ENCODE measurements at places on chromosomes 3 and 15.

- no peak for DNase-seq
Observed at GRCh38 chr3:111802163-111802625, 56.9 kb upstream of the PHLDB2 start.

- DNase-seq: no peak
Observed at GRCh38 chr3:52078781-52079560, 22.6 kb upstream of the DUSP7 start.

DNA sequence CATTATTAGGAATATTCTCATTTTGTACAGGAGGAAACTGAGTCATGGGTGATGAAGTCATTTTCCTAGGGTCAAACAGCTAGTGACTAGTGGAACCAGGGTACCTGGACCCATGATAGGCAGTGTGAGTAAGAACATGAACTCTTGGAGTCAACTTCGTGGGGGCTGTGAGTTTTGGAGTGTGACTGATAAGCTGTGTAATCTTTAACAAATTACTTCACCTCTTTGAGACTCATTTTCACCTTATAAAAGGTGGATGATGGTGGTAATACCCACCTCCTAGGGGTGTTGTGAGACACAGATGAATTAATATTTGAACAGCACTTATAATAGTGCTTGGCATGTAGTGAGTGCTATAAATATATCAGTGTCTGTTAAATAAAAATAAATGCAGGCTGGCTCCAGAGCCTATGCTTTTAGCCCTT, 9.1 kb downstream of the SEMA6D start:
- no peak for DNase-seq

DNA sequence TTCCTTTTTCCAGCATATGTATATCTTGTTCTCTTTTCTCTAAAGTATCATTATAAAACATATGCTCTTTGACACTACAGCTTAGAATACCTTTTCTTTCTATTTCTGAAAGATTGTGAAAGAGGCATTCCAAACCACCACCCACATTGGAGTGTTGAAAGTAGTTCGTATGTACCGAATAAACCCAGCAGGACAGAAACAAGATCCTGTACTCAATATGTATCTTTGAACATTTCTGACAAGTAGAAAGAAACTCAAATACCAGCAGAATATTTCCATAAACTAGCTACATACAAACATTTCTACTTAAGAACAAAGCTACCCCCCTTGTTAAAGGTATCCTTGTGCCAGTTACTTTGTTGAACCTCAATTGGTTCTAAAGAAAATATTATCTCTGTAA, 415.3 kb upstream of the ALCAM start:
- DNase-seq: no peak

DNA sequence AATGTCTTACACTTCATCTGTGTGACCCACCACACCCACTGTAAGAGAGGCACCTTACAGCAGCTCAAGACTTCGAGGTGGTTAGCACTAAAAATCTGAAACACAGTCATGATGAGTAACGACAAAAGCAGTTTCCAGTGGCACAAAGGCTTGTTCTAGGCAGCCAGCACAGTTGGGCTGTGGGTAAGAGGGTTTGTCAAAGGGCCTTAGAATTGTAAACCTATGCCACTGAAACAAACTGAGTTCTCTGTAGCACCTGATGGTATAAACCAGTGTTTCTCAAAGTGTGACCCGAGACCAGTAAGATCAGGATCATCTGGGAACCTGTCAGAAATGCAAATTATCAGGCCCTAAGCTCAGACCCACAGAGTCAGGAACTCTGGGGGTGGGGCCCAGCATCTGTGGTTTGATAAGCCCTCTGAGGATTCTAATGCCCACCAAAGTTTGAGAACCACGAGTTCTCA, 36.5 kb downstream of the DAPK2 start:
- no peak for DNase-seq

DNA sequence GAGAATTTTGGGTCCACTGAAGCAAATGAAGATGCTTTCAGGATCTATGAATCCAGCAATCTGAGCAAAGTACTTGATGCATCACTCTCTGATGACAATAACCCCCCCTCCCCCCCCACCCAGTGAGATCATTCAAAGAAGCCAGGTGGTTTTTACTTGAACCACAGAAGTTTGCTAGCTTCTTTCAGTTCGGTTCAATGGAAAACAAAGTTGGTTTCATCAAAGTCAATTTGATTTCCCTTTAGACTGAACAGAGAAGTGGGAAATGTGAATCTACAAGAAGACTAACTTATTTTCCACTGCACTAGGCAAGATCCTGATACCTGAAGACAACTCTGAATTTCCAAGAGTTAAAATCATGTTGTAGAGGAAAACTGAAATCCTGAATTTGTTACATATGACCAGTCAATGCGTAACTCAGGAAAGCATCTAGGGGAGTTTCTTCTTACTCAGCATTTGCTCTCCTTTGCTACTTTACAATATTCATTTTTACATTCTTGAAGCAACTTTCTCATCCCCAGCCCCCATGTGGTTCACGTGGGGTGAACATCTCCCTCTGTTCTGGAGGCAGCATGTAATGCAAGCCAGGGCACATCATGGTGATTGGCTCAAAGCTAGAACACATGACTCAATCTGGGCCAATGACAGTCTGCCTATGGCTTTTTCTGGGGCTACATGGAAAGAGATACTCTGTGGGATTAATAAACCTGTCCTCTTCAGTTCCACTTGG, 572.6 kb downstream of the FOXP1 start:
- no peak for DNase-seq

DNA sequence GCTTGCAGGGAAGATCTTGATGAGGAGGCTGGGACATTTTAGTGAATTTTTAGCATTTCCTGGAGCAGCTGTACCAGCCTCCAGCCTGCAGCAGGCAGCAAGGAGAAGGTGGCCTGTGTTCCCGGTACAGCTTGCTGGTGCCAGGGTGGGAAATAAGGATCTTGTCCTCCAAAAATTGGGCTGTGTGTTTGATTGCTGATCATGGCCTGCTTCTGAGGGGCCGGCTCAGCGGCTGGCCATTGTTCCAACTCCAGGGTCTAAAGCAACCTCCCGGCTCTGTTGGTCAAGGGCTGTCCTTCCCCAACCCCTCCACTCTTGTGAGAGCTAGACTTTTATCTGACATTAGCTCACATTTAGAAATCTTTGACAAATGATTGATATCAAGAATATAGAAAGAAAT, 5.0 kb downstream of the CFAP100 start:
- no peak for DNase-seq

DNA sequence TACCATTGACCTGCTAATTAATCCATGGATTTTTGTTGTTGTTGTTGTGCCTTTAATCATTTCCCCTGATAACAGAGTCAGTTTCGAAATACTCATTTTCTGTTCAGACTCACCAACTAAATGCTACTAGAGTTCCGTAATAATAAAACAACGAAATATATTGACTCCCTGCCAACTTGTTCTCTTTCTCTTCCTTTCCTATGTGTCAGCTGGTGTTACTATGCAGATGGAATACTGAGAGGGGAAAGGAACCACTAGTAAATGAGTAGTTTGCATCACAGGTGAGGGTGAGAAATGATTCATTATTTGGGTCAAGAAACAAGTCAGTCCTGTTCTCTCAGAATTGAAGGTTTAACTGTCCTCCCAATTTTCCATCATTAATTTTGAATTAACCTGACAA, 1027.3 kb downstream of the TUSC7 start:
- no peak for DNase-seq

DNA sequence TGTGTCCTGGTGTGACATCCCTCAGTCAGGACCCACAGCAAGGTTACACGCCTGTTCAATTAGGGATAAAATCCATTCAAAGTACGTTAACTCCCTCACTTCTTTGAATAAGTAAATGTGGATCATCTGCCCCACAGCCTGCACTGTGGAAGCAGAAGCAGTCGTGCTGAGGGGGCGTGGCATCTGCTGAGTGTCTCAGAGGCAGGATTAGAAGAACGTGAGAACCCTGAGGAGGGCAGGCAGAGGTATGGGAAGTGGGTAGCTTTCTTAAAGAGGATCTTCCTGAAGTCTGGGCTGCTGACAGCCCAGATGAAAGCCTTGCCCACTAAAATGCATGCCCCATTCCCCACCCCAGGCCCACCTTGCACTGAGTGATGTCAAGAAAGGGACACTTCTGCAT, 28.5 kb downstream of the CRABP1 start:
- DNase-seq: no peak

DNA sequence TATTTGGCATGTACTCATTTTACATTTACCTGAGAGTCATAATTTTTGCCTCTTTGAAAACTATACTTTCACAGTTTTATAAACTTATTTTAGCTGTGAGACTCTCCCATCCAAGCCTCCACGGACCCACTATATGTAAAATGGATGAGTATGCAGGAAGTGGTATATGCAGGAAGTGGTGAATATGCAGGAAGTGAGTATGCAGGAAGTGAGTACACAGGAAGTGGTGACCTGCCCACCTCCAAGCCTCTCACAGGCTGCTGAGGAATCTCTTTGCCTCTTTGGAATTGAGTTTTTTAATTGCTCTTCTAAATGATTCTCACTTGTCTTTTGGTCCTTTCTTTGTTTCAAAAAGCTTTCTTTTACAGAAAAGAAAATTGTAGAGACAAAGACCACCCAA, 85.2 kb downstream of the KBTBD8 start:
- peak; percentile 9 for DNase-seq

DNA sequence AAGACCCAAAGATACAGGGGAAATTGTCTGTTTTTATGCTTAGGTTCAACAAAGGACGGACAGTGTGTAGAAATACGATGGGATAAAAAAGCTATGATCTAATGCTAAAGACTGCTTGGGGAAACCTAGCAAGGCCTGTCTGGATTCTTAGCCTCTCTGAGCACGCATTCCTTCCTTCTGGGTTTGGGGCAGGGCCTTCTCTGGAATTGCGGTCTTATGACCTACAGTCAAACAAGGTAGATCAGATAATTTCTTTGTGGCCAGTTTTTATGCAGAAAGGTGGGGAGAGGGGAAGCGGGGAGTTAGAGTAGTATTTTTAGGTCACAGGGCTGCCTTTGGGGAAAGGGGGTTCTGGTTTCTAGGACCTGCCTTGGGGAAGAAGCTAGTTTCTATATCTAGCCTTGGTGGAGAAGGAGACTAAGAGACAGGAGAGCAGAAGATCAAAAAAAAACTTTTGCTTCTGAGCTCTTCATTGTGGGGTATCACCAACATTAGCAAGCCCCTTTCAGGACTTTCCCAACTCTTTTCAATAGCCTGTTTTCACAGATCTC, 39.1 kb upstream of the LIPC start:
- DNase-seq: no peak

- no peak for DNase-seq
Observed at GRCh38 chr3:195160257-195160898, 110.6 kb downstream of the XXYLT1 start.

GRCh38 chr3:183161552-183162336, 790 bp downstream of the LAMP3 start:
- peak; percentile 62 for DNase-seq

GRCh38 chr3:142209655-142210054, 15.7 kb downstream of the GK5 start:
- no peak for DNase-seq

GRCh38 chr3:4972652-4973643, 6.3 kb upstream of the BHLHE40 start:
- DNase-seq: no peak

DNA sequence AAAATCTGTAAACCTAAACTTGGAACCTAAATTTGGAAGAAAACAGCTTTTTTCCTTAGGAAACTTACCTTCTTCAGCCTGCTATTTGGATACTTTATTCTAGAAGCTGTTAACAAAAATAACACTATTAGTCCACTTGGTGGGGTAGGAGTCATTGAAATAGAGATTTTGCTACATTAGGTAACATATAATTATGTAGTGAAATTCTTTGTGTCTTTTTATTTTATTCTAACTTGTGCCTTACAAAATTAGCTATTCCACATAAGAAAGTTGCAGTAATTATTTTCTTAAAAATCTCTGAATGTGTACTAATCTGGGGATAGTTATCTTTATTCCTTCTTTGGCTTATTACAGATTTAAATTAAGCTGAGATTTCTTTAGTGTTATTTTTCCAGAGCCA, 360.4 kb upstream of the ROBO2 start:
- no peak for DNase-seq

DNA sequence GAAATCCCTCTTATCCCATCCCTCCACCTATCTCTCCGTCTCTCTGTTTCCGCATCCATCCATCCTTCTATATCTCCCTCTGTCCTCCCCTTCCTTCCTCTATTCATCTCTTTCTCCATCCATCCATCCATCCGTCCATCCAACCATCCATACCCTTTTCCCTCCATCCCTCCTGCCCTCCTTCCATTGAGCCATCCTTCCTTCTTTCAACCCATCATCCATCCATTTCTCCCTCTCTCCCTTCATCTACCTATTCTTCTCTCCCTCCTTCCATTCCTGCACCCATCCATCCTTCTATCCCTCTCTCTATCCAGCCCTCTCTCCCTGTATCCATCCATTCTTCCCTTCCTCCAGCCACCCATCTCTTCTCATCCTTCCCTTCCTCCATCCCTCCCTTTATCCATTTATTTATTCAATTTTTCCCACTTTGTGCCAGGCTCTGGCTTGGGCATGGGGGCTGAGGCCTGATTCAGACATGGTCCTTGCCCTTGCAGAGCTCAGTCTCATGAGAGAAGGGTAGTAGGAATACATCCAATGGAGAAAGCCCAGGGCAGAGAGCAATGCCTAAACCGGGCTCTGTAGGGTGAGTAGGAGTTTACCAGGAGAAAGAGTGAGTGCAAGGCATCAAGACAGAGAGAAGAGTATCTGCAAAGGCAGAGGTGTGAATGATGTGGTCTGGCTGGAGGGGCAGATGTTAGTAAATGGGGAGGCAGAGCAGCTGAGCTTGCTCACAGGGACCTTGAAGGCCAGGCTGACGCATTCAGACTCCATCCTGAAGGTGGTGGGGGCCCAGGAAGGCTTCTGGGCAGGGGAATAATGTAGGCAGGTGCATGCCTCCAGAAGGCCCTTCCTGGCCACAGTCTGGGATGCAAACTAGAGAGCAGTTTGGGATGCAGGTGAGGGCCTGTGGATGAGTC, 19.5 kb upstream of the FBLN2 start:
- no peak for DNase-seq

GRCh38 chr3:17243621-17244020, 358.9 kb downstream of the PLCL2 start:
- DNase-seq: no peak

- DNase-seq: no peak
Observed at GRCh38 chr3:126439968-126440708, 35.6 kb downstream of the ZXDC start.

DNA sequence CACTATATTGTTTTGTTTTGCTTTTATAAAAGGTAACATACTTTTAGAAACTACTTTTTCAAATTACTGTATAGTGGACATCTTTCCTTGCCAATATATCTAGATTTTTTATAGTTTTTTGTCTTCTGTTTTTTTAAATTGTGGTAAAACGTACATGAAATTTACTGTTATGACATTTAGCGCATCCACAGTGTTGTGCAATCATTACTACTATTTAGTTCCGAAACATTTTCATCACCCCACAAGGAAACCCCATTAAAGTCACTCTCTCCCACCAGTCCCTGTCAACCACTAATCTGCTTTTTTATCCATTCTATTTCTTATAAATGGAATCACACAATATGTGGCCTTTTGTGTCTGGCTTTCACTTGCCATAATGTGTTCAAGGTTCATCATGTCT, 54.8 kb downstream of the TMEM266 start:
- no peak for DNase-seq

- DNase-seq: no peak
Observed at GRCh38 chr15:60076582-60077276, 72.6 kb downstream of the FOXB1 start.

- DNase-seq: no peak
Observed at GRCh38 chr15:34941185-34941698, 28.3 kb downstream of the AQR start.

GRCh38 chr3:353191-353739, 156.7 kb downstream of the CHL1 start:
- DNase-seq: no peak

Data from GM18507 (cell line).